ENCODE measurements at places on chromosomes 16 and 17.

GRCh38 chr17:3973495-3974137 is 9.4 kb upstream of the ATP2A3 start:
- no peak for DNase-seq

DNA sequence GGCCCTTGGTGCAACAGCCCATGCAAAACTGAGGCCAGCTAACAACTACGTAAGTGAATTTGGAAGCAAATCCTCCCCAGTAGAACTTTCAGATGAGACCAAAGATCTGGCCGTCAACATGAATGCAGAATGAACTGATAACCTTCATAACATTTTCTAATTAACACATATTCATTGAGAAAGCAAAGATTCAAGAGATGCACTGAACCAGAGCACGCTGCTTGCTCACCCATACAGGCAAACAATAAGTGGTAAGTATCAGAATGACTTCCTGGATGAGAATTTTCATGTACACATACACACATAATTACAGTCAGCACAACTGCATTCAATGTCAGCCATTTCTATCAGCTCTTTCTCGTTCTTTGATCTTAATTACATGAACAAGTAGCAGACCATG is 30.6 kb downstream of the XYLT1 start:
- DNase-seq, result no peak

- DNase-seq, result no peak
Observed at GRCh38 chr16:66513111-66513723, 36.7 kb downstream of the TK2 start.

DNA sequence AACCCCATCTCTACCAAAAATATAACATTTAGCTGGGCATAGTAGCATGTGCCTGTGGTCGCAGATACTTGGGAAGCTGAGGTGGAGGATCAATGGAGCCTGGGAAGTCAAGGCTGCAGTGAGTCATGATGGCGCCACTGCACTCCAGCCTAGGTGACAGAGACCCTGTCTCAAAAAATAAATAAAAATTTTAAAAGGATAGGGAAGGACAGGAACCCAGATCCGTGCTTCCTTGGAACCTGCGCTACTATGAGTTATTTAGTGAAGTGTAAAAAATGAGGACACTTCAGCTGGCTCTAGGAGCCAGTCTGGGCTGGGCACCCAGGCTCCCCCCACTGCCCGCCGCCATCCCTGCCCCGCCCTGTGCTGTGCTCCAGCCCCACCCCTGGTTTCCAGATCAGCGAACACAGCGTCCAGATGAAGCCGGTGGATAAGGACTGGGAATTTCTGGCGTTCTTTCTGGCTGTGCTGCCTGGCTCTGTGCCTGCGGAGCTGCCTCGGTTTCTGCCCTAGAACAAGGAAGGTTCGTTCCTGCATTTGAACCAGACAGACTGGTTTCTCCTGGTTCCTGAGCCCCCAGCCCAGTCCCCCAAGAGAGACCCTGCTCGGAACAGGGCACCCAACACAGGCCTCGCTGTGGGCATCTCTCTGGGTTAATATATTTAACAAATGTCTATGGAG is 18.5 kb downstream of the PLLP start:
- DNase-seq, result no peak

GRCh38 chr17:45162025-45162687 is 481 bp downstream of the HEXIM2 start:
- no peak for DNase-seq

DNA sequence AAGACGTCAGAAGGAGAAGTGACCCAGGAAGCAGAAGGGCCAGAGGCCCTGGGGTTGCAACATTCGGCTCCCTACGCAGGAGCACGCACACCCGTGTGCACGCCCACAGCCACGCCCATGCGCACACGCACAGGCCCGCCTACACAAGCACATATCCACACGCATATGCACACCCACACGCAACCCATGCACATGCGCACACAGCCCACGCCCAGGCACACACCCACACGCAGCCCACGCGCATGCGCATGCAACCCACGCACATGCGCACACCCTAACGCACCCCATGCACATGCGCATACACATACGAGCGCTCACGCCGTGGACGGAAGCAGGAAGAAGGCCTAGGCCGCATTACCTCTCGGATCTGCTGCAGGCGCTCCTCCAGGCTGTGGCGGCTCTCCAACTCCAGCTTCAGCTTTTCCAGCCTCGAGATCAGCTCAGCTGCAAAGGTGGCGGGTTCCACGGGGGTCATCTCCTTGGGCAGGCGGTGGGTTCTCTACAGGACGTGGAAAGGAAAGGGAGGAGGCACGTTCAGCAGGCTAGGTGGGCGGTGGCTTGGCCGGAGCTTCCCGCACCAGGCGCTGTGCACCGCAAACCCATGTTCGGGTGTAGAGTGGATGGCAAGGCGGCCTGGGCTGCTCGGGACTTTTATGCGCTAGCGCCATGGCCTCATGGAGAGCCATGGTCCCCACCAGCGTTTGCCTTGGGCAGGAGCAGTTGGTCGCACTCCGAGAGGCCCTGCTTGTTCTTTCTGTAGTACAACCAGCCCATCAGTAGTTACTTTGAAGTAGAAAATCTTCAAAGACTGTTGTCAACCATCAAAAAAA is 23.4 kb downstream of the AXIN2 start:
- no peak for DNase-seq

DNA sequence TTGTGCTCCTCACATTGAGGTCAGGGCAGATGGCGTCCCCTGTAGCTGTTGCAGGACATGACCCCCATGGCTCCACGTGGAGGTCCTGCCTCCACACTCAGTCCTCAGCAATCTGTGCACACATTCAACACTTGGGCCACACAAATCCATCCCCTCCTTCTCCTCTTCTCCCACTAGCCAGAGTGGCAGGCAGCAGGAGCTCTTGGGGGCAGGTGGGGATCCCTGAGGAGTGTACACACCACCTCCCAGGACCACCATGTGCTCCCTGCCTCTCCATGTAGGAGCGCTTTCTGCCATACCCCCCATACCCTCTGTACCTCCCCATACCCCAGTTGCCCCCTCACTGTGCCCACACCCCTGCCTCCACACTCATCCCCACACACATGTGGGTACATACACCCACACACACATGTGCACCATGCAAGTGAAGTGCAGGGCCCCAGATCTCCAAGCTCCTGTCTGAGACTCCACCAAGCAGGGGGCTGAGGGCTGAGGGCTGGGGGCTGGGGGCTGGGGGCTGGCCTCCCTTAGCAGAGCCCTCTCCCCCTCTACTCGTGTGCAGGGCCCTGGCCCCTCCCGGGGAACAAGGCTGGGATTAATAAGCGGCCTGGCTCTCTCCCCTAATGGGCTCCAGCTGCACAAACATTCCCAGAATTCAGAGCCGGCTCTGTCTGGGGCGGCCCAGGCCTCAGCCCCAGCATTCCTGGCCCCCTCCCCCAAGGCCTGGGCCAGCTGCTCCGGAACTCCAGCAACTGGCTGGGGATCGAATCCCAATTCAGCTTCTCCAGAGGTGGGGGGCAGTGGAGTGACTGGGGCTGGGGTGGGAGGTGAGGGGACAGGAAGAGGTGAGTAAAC is 48.2 kb upstream of the MEIOC start:
- DNase-seq, result no peak

DNA sequence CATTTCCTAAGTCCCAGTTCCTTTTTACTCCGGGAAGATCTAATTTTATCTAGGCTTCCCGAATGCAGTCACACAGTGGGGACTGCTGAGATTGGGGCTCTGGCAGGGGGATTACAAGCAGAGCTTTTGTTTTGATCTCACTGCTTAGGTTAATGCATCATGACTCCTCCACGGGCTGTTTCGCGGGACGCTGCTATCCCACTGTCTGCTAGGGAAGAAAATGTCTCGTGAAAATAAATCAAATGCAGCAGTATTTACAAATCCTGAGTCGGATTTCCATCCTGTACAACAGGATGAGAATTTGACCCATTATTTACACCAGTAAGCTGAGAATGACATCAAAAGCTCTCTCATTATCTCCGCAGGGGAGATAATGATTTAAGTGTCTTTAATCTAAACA is 83.8 kb downstream of the CDH11 start:
- DNase-seq, result no peak

GRCh38 chr17:63701868-63702720 is 2.2 kb upstream of the LIMD2 start:
- peak; percentile 87 for DNase-seq

DNA sequence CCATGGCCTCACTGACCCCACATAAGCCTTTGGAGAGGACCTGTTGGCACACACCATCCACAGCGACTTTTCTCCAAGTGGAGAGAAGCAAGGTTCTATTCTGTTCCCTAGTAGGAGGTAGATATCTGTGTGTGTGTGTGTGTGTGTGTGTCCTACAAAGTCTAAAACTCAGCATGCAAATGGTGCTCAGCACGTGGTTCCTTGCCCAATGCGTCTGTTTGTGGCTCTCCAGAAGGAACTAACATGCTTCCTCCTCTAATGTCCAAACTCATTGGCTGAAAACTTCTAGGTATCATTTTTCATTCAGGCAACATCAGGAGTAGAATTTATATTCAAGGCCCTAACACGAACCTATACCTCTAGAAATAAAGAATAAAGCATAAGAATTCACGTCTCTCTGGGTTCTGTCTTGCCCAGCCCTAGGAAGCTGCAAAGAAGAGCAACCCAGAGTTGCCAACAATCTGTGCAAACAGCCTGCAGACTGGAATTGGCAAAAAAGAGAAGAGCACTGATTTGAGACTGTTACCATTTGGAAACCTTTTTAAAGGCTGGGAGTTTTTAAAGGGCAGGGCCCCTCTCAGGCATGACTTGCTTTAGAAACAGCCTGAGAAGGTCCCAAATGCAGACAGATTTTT is 25.5 kb downstream of the MAP3K14 start:
- peak; percentile 88 for DNase-seq

- no peak for DNase-seq
Observed at GRCh38 chr17:78458736-78459335, 80.4 kb downstream of the PGS1 start.

DNA sequence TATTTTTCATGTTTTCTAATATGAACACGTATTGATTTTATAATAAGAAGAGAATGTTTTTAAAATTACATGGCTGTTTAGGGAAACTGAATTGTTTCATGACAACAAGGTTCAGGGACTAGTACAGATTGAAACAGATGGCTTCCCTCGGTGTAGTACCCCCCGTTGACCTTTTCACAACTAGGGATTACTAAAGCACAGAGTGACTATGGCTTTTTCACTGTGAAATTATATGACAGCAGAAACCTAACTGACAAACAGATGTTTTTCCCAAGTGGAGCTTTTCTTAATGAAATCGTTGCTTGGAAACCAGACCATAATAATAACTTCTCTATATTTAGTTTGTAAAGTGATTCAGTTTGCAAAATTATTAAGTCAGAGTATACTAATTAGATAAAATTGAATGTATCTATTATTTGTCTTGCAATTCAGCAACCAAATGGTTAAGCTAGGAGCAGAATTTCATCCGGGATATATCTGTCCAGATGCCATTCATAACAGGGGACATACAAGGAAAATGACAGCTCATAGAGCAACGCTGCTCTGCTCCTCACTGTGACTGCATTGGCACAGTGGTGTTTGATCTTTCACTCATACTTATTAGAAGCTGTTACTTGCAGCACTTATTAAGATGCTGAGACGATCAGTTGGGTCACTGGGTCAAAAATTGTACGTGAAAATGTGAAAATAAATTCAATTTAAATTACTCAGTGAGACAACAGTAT is 111.7 kb downstream of the TANGO6 start:
- DNase-seq, result no peak

GRCh38 chr16:58449768-58450167 is 50.2 kb upstream of the NDRG4 start:
- DNase-seq, result peak; percentile 32

- peak; percentile 18 for DNase-seq
Observed at GRCh38 chr16:84484579-84485254, 19.7 kb downstream of the MEAK7 start.

DNA sequence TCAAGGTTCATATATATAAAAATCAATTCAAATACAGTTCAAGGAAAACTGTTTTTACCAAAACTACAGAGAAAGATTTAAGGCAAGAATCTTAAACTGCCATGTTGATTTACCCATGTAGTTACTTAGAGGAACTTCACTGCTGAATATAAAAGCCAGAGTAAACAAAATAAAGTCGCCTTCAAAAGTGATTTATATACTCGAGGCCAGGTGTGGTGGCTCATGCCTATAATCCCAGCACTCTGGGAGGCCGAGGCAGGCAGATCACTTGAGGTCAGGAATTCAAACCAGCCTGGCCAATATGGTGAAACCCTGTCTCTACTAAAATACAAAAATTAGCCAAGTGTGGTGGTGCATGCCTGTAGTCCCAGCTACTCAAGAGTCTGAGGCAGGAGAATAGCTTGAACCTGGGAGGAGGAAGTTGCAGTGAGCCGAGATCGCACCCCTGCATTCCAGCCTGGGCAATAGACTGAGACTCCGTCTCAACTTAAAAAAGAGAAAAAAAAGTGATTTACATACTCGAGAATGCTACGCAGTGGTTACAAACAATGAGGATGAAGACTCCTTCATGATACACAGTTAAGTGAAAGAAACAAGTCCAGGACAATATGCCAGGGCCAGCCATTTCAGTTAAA is 54.1 kb upstream of the CNEP1R1 start:
- no peak for DNase-seq

DNA sequence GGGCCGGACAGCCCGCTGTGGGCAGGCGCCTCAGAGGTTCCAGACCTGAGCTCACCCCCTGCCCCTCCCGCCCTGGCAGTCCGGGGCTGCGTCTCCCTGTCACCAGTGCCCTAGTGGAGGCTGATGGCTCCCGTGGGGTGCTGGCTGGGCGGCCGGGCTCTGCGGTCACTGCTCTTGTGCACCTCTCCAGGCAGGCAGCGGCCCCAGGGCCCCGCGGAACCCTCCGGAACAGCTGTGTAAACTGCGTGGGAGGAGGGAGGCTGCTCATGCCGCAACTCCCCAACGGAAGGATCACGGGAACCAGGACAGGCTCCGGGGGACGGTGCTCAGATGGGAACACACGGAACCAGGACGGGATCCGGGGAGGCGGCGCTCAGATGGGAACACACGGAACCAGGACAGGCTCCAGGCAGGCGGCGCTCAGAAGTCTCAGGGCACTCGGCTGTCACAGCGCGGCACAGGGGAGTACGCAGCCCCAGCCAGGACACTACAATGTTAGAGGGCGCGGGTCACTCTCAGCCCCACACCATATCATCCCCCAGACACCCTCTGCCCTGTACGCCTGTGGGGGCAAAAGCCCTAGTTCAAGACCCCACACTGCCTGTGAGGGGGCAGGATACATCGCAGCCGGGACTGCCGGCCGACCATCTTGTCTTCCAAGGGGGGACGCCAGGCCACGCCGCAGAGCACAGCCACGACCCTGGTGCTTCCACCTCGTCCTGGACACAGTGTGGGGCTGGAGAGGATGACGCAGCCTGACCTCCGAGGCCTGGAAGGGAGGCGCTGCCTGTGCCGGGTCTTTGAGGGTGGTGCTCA is 74.0 kb upstream of the GNG13 start:
- no peak for DNase-seq

- DNase-seq, result no peak
Observed at GRCh38 chr16:17306745-17307144, 164.0 kb downstream of the XYLT1 start.

GRCh38 chr16:9072806-9073341 is 18.6 kb upstream of the HAPSTR1 start:
- DNase-seq, result no peak

GRCh38 chr16:10571354-10571753 is 9.0 kb downstream of the EMP2 start:
- no peak for DNase-seq
